ENCODE measurements at places on chromosomes 2 and 18.

DNA sequence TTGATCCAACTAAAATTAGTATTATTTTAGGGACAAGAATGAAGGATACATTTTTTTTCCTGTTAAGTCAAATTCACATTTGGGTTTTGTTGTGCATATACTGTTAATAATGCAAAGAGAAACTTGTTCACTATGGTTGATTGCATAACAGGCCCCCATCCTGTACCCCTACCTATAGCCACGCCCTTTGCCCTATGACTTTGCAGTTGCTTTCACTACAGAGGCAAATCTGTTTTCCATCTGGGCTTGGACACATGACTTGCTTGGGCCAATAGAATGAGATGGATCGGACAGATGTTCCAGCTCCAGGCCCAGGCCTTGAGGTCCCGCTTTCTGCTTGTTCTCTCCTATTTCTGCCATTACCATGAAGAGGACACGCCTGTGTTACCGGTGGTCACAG is 278.5 kb upstream of the HNRNPA3 start:
- DNase-seq = no peak

DNA sequence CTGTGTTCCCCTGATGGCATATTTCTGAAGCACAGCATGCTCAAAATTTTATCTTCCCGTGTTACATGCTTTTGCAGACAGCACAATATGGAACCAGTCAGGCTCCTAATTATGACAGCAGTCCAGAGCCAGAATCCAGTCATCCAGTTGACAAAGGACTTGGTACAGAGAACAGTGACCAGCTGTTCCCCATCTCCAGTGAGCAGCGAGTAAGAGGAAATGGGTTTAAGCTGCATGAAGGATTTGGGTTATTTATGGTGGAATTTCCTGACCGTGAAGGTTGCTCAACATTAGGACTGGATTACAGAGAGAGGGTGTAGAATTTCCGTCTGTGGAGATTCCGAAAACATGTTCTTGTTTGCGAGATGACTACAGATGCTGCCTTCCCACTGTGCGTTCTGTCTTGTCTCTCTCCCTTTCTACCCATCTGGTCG is 24.4 kb downstream of the SGPP2 start:
- no peak for DNase-seq

DNA sequence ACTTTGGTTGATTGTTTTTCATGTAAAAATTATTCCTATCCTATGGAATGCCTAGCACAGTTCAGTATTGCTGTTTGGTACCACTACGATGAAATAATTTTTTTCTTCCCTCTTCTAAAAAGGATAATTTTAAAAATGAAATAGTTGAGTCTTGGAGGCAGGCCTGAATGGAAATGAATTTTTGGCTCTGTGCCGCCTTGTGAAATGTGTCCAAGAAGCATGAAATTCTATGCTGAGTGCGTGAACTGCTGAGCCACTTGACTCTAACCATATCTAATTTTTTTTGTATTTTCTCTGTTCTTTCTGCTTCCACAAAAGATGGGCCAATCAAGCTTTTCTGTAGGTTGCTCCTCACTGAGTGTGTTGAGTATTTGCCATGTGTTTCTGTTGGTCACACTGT is 95.0 kb downstream of the PRPF40A start:
- no peak for DNase-seq

- no peak for DNase-seq
Observed at GRCh38 chr2:47029737-47030524, 114.3 kb upstream of the MCFD2 start.

DNA sequence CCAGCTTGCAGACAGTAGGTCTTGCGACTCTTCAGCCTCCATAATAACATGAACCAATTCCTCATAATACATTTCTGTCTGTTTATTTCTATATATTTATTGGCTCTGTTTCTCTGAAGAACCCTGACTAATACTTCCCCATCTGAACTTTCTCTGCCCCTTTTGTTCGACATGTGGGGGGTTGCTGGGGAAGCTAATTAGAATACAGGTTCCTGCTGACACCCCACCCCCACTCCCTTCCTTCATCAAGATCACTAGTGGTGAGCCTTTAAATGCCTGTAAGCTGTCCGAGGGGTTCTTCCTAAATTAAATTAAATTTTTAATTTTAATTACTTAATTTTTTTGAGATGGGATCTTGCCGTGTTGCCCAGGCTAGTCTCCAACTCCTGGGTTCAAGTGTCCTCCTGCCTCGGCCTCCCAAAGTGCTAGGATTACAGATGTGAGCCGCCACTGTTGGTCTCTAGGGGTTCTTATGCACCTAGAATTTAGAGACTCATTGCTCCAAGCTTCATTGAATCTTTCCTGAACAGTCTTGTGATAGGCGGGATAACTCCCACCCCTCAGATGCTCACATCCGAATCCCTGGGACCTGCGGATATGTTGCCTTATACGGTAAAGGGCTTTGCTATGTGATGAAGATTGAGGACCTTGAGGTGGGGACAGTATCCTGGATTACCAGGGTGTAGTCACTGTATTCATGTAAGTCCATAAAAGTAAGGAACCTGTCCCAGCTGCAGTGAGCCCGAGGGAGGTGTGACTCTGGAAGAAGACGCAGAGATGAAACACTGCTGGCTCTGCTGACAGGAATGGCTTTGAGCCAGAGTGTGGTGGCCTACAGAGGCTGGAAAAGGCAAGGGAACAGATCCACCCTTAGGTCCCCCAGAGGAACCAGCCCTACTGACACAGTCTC is 26.2 kb downstream of the HPCAL1 start:
- DNase-seq = no peak

DNA sequence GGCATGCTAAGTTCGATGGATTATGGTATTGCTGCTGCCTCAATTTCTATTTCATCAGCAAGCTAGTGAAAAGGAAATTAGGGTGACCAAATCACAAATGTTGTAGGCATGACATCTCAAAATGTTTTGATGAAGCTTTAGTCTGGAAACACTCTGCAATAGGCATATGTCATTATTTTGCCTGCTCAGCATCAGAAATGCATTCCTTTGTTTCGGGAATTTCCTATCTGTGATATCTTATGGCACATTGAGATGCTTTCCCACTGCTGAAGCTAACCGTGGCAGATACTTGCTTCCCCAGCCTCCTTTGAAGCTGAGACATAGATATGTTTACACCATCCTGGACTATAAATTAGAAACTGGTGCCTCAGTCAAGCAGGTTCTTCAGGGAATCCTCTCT is 119.7 kb downstream of the CDC42EP3 start:
- DNase-seq = no peak

- DNase-seq = no peak
Observed at GRCh38 chr2:100974712-100975520, 27.2 kb upstream of the RPL31 start.

DNA sequence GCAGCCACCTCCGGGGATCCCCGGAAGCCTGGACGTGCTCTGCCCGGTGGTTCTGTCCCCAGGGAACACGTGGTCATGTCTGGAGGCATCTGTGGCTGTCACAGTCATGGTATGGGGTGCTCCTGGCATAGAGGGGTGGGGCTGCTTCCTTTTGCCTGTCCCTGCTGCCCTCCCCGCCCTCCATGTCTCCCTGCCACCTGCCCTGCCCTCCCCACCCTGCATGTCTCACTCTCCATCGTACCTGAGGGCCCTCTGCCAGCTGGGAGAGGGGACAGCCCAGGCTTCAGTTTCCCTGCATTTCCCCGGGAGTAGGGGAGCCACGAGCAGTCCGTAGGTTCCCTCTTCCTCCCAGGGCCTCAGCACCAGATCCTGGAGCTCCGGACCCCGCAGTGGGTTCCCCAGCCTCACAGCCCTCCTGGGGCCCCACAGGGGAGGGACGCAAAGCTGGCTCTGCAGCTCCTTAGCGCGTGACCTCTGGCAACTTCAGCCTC is 90.0 kb upstream of the CTDP1 start:
- no peak for DNase-seq

DNA sequence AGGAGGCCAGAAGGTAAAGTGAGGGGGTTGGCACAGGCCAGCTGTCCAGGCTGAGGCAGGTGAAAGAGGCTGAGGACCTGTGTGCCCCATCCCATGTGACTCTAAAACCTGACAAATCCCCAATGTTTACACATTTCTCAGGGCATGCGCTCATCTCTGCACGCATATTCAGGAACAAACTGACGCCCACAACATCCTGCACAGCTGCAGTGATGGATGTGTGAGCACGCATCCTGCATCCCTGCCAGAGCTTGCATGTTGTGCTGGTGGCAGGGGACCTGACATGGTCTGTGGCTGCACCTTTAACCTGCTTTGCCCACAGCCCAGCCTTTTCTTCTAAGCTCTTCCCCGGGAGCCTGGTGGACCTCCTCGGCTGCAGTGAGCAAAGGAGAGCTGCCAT is 83.1 kb downstream of the FBXO15 start:
- DNase-seq = peak; percentile 75

DNA sequence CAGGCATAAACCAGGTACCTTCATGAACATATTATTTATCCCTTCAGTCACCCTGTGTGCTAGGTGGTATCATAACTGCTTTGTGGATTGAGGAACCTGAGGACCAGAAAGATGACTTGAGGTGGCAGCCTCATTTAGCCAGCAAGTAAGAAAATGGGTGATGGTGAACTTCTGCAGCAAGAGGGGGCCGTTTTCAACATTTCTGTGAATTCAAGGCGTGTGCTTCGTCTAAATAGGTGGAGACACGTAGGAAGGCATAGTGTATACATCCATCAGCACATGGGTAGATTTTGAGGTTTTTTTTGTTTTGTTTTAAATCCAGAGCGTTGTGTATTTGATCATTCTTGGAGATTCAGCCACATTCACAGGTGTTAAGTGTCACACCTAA is 118.7 kb downstream of the SPTBN1 start:
- DNase-seq = no peak

DNA sequence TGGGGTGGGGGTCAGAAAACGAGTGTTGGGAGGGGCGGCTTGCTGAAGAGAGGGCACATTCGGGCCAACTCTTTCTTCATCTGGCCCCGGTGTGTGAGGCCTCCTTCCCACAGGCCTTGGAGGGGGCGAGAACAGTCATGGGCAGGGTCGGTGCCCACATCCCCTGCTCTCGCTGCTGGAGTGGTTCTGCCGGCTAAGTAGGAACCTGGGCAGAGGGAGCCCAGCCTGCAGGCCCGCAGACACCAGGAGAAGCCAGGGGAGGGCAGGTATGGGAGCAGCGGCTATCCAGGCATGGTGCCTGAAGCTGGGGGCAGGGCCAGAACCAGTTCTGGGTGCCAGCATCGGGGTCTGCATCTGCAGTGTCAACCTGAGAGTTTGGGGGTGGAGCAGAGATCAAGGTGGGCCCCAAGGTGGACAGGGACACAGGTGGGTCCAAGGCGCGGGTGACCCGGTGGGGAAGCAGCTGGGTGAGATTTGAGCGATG is 46.6 kb upstream of the HPCAL1 start:
- no peak for DNase-seq

- no peak for DNase-seq
Observed at GRCh38 chr2:233090879-233091278, 30.7 kb downstream of the INPP5D start.

GRCh38 chr2:162174746-162175145 is 22.7 kb upstream of the GCG start:
- DNase-seq = no peak

DNA sequence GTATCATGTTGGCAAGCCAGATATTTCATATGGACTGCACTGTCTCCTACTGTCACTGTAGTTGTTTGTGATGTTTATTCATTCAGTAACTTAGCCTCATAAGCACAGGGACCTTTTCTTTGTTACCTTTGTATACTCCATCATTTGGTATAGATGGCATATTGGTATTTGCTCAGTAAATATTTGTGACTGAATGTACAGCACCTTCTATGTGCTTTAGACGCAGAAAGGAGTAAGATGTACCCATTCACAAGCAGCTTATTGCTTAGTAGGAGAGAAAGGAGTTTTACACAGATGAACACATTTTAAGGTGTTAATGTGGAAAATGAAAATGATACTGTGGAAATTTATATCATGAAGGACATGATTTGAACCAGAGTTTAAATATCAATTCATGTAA is 12.0 kb downstream of the EPC2 start:
- no peak for DNase-seq

- DNase-seq = no peak
Observed at GRCh38 chr2:127632592-127633489, 13.1 kb upstream of the GPR17 start.

DNA sequence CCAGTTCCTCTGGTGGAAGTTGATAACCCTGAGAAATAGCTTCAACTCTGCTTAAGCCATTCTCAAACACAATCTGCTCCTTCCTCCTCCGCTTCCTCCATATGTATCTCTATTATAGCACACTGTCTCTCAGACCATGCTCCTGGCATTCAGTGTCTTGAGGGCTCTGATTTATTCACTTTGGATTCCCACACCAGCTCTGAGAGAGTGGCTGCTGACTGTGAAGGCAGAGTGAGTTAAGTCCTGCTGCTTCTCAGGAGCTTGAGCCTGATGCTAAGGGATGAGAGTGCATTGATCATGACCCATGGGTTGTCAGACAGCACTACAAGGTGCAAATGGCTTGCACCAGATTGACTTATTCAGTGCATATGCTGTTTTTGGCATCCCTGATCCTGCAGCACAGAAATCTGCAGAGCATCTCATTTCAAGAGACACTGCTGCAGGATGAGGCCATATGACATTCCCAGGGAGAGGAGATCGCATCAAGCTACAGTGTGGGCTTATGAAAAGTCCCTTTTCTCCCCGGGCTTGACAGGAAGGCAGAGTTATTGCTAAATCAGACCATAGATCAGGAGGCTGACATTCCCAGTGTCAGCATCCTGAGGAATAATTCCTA is 500.5 kb upstream of the RAB6C start:
- no peak for DNase-seq

DNA sequence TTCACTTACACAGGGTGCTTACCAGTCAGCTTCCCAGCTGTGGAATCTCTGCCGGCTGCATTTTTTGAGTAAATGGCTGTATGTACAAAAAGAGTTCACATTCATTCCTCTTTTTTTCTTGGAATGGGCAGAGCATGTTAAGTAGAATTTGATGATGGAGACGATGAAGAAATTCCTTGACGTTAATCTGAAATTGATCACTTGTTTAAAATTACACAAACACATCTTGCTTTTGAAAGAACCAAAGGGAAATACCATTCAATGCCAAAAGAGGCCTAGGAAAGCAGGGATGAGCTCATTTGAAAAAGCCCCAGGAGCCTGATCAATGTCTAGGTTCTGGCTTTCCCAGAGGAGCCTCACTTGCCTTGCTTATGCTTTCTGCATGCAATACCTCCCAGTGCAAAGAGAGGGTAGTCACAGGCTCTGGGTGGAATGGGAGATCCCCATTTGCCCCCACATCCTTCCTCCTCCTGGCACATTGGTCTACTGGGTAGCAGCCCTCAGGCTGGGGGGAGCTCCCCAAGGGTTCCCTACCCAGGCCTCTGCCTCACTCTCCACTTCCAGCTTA is 12.3 kb upstream of the SMAD7 start:
- DNase-seq = no peak

GRCh38 chr2:128640845-128641360 is 322.2 kb upstream of the HS6ST1 start:
- peak; percentile 2 for DNase-seq

Data from activated CD4-positive, alpha-beta memory T cell treated with anti-CD3 and anti-CD28 coated beads for 36 hours (primary cell).